ENCODE measurements at places on chromosomes 6 and 20. TPM values are rescaled to one million over a fixed set of nuclear protein-coding genes. Genes with fewer than 3 reads are reported as not detected.
A peak's percentile ranks its signal among the peaks of the same experiment; 100 is the strongest.

DNA sequence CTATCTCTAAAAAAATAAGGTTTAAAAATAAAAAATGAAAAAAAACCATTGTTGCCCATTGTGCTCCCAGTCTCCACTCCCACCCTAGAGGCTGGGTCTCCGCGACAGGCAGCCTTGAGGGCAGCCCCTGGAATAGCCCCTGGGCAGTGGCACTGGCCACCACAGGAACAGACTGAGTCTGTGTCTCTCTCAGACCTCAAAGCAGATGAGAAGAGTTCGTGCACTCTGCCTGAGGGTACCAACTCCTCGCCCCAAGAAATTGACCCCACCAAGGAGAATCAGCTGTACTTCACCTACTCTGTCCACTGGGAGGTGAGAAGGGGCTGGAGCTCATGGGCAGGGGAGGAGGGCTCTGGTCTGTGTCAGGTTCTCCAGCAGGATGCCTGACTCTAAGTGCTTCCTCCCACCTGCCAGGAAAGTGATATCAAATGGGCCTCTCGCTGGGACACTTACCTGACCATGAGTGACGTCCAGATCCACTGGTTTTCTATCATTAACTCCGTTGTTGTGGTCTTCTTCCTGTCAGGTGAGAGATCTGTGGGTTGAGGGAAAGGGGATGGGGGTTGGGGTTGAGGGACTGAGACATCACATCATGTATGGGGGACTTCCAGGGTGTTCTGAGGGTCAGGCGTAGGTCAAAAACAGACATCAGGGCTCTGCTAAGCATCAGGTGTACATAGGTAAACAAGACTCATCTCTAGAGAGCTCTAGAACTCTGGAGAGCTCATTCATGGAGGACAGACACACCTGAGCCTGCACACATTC, 35.6 kb downstream of the TM9SF4 start:
- H3K27me3 ChIP-seq: no peaks in the 10 kb centered on the region
- no peak overlapping the region for H3K27ac ChIP-seq
- H3K4me1 ChIP-seq: no peaks in the 10 kb centered on the region
- DNase-seq: no peak
- no peak overlapping the region for H3K4me3 ChIP-seq
- peaks cover 74% of the 10 kb centered on the region for H3K36me3 ChIP-seq

DNA sequence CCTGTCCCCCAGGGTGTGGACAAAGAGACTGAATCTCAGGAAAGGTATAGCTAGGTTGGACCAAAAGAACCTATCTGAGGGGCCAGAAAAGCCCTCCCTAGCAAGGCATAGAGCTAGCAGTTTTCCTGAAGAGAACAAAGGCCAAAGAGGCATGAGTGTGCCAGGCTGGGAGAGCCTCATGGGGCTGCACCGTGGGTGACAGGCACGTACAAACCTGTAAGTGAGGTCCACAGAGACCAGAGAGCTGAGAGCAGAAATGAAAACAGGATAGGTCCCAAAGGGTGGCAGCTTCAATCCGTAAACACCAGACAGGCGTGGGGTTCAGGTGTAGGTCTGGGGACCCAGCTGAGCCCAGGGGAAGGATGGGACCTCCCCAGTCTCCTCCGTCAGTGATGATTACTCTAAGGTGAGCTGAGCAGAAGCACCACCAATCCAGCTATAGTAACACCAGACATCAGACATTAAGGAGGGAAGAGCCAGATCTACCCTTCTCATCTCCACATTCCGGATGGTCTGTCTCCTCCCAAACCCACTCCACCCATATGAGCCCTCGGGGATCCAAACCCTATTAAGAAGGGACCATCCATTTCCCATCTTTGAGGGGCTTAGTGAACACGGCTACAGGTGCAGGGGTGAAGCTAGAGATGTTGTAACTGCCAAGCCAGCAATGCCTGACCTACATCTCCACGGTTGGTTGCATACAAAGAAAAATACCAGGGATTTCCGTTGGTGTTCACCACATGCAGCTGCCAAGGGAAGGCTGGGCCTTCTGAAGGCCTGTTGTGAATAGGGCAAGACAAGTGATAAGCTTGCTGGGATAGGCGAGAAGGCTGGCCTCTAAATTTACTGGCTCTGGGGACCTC, 38.3 kb downstream of the BCL2L1 start:
- H3K27me3 ChIP-seq: no peaks in the 10 kb centered on the region
- H3K4me1 ChIP-seq: peaks cover 73% of the 10 kb centered on the region
- H3K36me3 ChIP-seq: peaks cover 18% of the 10 kb centered on the region
- peak overlapping the region; percentile 56 for H3K27ac ChIP-seq
- no peak overlapping the region for H3K4me3 ChIP-seq

GRCh38 chr6:169204167-169204566, 49.5 kb downstream of the THBS2 start:
- no peaks in the 10 kb centered on the region for H3K36me3 ChIP-seq
- H3K4me1 ChIP-seq: no peaks in the 10 kb centered on the region
- no peak overlapping the region for H3K27ac ChIP-seq

- H3K27ac ChIP-seq: no peak overlapping the region
- peaks cover 2% of the 10 kb centered on the region for H3K27me3 ChIP-seq
- no peaks in the 10 kb centered on the region for H3K4me1 ChIP-seq
- no peak for DNase-seq
- no peak overlapping the region for H3K4me3 ChIP-seq
Measured at GRCh38 chr6:24376871-24377270, 19.0 kb upstream of the DCDC2 start.

- H3K4me3 ChIP-seq: peak overlapping the region; percentile 75
- H3K27ac ChIP-seq: peak overlapping the region; percentile 90
- H3K27me3 ChIP-seq: no peaks in the 10 kb centered on the region
- peaks cover 55% of the 10 kb centered on the region for H3K4me1 ChIP-seq
Measured at GRCh38 chr20:63641146-63641791, 12.0 kb downstream of the STMN3 start.

- H3K27ac ChIP-seq: no peak overlapping the region
- no peak overlapping the region for H3K4me3 ChIP-seq
- no peaks in the 10 kb centered on the region for H3K36me3 ChIP-seq
- H3K4me1 ChIP-seq: no peaks in the 10 kb centered on the region
- DNase-seq: no peak
- no peaks in the 10 kb centered on the region for H3K27me3 ChIP-seq
Measured at GRCh38 chr20:61192337-61192950, 59.6 kb upstream of the CDH4 start.

Gene SYNGAP1
- 61.6 TPM for total RNA-seq

Gene DDR1
- total RNA-seq: 5.2 TPM

Gene PTK6
- total RNA-seq: 0.48 TPM

Gene RFX6
- not detected for total RNA-seq

Gene PERP
- total RNA-seq: 0.05 TPM

Gene ARHGAP40
- total RNA-seq: not detected

Gene SYCP2L
- 7.3 TPM for total RNA-seq

Measured in natural killer cell (primary cell).